Epithelial cell of proximal tubule (primary cell): ENCODE measurements at places on chromosomes 7 and 10. TPM values are rescaled to one million over a fixed set of nuclear protein-coding genes. Genes with fewer than 3 reads are reported as not detected.

Gene PLAC9
- not detected in 2 replicates for total RNA-seq

Gene CPVL
- 12.0 and 31.3 TPM in 2 replicates for total RNA-seq

Gene C10orf105
- not detected in 2 replicates for total RNA-seq

Gene HYAL4
- total RNA-seq = not detected in 2 replicates

Gene SRGN
- total RNA-seq = 8.5 and 121 TPM in 2 replicates

Gene IQCE
- 8.7 and 25.0 TPM in 2 replicates for total RNA-seq

Gene LIPM
- not detected in 2 replicates for total RNA-seq

Gene ZFYVE27
- 13.5 and 23.6 TPM in 2 replicates for total RNA-seq
